ENCODE measurements at places on chromosomes 4 and X.

DNA sequence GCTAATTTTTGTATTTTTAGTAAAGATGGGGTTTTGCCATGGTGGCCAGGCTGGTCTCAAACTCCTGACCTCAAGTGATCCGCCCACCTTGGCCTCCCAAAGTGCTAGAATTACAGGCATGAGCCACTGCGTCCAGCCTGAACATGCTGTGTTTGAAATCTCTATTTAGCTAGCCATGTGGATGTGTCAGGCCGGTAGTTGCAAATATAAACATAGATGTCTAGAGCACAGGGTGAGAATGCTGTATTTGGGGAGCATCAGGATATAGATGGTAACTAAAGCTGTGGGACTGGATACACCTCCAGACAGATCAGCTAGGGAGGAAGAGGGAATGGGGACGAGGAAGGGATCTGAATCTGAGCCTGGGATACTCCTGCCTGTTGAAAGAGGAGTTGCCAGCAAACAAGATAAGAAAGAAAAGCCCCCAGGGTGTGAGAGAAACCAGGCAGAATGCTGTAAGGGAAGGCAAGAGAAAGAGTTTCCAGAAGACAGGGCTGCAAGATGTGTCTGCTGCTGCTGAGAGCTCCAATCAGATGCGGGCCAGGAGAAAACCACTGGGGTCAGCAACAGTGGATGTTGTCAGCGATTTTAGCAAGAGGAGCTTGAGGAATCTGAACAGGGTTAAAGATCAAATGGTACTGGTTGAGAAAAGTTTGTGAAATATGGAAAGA, 177.4 kb downstream of the PALLD start:
- no peak for DNase-seq

- no peak for DNase-seq
These were observed 13.1 kb downstream of the ACSL1 start for GRCh38 chr4:184812651-184813181.

DNA sequence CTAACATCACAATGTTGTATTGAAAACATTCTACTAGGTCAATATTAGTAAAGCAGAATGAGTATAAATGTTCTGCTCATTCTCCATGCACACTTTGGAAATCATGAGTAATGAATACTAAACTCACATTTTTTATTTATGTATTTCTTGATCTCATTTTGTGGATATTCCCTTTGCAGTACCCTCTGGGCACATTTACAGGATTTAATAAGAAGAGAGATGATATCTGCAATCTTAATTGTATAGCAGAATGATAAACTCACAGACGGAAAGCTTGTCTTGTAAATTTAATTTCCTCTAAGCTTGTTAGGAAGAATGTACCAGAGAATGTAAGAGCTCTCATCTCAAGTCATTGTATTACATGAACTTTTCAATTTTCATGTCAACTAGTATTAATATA, 1279.7 kb downstream of the PCDH7 start:
- no peak for DNase-seq

DNA sequence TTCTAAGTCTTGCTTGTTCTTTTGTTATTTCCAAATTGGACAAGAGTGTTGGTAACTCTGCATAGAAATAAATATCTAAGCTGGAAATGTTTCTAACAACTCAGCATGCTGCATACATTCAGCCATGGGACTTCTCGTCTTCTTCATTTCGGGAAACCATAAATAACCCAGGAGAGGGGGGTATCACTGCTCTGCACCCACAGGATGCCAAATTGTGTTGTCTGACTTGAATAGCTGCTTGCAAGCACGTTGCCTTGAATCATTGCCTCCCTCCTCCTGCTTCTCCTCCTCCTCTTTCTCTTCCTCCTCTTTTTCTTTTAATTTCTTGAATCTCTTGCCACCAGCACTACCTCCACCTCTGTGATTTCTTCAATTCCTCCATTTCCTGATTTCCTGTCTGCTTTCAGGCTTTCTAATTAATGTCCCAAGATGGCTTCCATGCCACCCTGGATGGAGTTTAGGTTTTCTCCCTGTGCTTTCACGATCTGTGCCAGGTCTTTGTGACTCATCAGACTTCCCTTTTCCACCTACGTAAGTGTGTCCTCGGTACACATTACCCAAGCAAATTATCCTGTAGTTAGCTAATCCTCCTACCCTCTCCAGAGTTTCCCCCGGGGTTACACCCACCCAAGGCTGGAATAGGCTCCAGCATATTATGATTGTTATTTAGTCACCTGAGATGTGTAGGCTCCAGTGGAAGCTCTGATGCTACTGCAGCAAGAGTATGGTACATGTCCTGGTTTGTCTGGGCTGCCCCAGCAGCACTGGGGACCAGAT, 122.6 kb upstream of the VCX3B start:
- no peak for DNase-seq

DNA sequence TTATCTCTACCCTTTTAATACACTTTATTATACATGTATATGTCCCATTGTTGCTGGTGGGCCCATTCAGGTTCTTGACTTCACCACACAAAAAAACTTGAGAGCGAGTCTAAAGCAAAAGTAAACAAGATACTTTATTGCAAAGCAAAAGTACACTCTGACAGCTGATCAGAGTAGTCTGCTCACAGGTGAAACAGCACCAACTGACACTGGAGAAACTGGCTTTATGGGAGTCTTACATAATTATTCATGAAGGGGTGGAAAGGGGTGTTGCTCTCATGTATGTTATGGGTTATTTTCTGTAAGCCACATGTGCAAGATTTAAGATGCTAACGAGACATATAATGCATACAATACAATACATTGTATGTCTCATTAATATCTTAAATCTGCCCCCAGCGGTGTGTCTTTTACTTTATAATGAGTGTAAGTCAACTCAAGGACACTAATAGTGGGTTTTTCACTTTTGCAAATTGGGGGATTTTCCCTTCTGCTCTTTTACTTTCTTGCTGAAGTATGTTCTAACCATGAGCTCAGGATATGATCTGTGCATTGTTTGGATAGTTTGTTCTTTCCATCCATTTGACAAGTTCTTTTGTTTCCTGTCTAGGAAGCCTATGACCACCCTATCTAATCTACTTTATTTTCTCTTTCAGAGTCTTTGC, 256.1 kb upstream of the ITM2A start:
- no peak for DNase-seq

DNA sequence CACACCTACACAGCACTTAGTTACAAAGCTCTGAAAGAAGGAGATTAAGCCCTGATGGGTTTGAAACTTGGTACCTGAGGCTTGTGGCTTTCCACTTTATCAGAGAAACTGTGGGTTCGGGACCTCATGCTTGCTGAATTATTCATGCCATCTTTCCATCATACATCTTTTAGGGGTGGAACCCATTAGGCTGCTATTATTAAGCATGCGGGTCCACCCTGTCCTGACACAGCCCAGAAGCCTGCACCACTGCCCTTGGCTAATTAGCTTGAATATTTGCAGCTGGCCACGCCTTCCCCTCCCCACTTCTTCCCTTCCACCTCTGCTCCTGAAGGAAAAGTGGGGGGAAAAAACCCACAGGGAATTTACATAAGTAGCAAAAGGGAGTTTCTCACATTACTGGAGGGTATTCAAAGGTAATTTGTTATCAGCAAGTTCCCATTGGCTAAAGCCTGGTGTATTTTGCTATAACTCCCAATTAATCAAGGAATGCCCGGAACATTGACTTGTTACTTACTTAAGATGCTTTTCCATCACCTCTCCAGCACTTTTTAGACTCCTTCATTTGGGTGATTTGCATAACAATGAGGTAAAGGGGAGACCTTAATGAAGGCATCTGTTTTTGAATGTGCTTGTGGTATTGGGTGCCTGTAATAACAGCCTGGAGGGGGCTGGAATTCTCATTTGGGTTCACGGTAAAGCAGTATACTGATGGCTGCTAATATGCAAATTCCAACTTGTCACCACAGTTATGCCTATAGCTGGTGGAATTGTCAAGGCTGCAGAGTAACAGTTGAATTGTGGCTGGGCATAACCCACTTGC, 231.7 kb upstream of the GATB start:
- no peak for DNase-seq

DNA sequence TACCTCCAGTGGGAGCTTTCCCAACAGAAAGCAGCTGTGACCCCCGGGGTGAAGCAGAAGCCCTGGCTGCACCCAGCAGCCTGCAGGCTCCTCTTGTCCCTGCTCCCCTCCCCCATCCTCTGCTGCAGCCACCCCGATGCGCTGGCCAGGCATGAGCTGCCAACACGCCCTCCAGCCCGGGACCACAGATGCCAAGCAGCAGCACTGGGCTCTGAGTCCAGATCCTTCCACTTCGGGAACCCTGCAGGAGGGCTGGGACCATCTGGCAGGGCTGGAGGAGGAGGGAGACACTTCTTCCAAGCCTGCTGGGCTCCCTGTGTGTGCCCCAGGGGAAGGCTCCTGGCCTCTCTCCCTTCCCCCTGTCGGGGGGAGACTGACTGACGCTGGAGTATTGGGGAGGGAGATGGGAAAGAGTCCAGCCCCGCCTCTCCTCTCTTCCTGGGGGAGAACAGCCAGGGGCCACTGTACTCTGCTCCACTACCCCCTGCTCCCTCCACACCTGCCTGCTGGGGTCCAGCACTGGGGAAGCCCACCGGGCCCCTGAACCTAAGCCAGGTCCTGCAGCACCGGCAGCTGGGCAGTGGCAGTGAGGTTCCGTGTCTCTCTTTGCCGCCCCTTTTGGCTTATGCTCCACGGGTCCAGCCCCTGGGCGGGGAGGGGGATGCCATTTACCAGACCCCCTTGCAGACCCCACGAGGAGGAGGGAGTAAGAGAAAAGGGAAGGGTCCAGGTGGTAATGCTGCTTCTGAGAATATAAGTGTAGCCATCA, 55.7 kb downstream of the PPP2R2C start:
- DNase-seq: no peak

DNA sequence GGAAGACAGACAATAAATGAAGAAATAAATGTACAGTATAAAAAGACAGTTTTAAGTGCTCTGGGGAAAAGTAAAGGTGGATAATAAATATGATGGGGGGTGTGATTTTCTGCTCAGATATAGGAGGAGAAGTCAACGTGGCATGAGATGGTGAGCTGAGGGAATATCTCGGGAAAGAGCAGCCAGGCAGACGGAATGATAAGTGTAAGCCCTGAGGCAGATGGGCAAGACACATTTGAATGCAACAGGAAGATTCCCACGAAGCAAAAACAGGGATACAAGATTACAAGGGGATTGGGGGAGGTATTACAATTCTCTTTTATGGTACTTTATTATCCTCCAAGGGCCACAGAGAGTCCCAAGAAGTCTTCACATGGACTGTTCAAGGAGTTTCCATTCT, 11.1 kb downstream of the ANXA3 start:
- no peak for DNase-seq

DNA sequence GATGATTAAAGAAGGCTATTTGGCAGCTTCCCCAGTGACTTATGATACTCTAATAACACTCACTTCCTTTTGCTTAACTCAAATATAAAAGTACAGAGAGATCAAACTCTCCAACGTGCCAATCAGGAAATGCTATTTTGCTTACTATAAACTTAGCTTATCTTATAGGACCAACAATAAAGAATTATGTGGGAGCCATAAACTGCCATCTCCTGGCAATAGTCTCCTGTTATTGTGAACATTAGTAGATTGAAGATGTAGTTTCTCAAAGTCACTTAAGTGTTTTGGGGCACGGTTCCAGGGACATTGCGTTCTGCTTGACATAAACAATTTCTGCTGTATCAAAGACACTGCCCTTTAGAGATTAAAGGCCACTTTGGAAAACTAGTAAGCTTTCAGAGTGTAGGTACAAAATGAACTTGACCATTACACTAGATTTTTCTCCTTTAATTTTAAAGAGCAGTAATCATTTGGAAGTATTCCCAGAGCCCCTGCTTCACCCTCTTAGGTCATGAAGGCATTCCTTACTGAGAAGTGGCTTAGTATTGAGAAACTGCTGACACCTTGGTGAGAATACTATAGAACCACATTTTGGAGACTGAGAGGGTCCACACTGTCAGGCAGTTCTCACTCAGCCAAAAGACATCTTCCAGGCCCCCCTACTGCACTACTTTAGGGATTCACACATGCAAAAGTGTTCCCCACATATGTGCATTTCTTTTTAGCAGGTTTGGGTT, 51.9 kb downstream of the MAOA start:
- no peak for DNase-seq

DNA sequence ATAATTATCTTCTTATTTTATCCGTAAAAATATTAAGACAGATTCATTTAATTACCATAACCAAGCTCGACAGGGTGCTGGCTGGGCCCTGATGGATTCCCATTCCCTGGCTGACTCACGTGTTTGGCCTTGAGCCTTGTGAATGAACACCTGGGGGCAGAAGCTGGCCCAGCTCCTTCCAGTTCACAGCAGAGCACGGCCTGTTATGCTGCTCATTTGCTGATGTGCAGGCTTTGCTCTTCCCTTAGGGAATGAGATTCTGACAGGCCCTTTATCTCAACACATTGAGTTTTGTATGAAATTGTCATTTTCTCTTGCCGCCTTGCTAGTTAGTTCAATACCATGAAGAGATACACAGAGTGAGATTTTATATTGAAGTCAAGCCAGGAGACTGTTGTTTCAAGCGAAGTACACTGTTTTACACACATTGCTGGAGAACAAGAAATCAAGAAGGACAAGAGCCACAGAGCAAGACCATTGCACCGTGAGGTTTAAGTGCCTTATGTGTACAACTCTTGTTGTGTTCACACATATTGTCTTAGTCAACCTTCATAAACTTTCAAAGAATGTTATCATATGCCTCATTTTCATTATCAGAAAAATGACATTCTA, 1583.3 kb downstream of the STIM2 start:
- DNase-seq: no peak

DNA sequence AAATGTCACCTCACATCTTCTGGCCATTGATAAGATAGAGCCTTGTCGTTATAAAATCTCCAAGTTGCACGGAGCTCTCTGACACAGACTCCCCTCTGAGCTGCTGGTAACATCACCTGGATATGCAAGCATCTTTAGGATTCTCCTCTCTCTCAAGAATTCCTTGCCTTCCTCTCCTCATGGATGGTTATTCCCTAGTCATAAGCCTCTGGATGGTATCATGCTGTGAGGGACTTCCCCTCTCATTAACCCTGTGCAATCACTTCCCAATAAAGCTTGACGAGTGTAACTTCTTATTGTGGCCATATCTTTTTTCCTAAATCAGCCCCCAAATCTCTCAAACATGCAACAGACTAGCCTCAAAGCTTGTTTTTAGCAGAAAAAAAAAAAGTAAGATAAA, 1057.0 kb upstream of the SLIT2 start:
- no peak for DNase-seq

- DNase-seq: no peak
These were observed 103.2 kb downstream of the VCX2 start for GRCh38 chrX:8067754-8068462.

GRCh38 chr4:170414961-170415360, 325.2 kb upstream of the AADAT start:
- DNase-seq: no peak

DNA sequence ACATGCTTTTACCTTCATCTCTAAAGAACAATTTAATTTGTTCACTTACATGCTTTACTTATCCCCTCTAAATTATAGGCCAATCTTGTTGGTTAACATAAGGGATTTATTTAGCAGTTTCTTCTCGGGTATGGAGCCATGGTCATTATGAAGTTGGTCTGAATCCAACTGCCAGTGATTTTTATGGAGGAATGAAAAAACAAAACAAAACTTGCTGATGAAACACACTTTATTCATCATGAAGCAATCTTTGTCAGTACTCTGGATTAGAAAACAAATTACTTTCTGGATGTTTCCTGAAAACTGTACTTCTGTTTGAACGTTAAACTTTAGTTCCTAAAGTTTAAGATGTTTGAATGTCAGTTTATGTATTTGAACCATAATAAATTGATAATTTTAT, 715.8 kb downstream of the KLHL13 start:
- no peak for DNase-seq

GRCh38 chr4:149988087-149988410, 90.2 kb upstream of the DCLK2 start:
- DNase-seq: no peak

Measured in T-helper 22 cell (primary cell).